Fibroblast of skin of abdomen (primary cell): ENCODE measurements at places on chromosomes 3 and 15.

- DNase-seq: no peak
Observed at GRCh38 chr15:72616491-72617210, 37.8 kb upstream of the GOLGA6B start.

- peak; percentile 23 for DNase-seq
Observed at GRCh38 chr3:15206662-15207576, 873 bp downstream of the CAPN7 start.

DNA sequence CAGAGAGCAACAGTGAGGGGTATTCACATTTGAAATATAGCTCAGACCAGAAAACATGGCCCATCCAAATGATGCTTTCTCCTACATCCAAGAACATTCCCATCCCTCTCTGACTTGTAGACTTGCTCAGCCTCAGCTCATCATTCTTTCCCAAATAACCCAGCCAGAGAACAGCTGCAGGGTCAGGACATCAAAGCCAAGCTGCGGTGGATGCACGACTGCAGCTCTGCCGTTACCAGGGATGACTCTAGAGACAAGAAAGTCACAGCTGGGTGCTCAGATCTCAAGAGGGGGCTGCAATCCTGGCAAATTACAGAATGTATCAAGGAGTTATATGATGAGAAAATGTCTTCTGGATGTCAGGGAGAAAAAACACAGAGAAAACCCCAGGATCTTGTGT, 944.3 kb downstream of the NTRK3 start:
- no peak for DNase-seq

DNA sequence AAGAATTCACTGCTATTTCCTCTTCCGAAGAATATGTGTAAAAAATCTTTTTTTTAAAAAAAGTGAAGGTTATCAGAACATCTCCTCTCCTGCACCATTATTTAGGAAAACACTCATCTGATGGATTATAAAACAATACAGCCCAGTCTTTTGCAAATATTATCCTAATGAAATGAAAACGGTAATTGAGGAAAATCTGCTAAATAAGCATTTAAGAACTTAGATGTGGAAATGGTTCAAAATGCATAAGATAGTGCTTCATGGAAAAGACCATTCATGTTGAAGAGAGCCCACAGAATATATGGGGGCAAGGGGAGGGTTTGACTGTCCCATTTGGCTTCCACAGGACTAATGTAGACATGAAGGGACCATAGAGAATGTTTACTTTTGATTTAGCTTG, 47.8 kb downstream of the ISL2 start:
- DNase-seq: no peak

DNA sequence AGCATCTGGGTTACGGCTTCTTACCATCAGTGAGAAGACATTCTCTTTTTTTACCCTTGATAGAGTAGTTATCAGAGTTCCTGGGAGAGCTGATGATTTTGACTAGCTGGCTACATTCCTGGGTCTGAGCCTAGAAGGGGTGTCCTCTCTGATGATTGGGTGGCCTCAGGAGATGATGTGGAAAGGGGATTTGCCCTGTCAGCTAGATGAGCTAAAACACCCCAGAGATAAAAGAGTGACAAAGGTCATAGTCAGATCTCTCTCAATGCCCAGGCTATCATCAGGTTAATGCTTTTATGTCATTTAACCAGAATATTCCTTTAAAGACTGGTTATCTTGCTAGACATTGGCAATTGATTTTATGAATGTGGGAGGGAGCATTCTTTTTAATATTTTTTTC, 130.2 kb downstream of the KCNAB1 start:
- no peak for DNase-seq

DNA sequence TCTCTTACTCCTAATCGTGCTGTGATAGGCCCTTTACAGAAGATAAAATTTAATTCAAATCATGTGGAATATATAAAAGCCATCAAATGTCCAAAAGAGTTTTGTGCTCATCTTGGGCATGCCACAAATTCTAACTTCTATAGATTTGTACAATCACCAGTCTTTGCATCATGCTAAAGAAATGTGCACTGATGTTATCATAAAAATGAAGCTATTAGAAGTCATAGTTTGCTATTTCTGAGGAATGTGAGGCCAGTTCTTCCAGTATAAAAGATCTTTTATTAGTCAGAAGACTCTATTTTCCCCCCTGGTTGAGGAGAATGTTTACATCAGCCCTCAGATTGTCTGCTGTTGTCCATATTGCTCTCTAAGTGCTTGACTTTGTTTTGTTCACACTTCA, 2.1 kb upstream of the ANXA2 start:
- peak; percentile 92 for DNase-seq

GRCh38 chr15:40770147-40770721, 454 bp downstream of the C15orf62 start:
- no peak for DNase-seq

GRCh38 chr3:186986816-186987215, 56.5 kb downstream of the ST6GAL1 start:
- DNase-seq: no peak

DNA sequence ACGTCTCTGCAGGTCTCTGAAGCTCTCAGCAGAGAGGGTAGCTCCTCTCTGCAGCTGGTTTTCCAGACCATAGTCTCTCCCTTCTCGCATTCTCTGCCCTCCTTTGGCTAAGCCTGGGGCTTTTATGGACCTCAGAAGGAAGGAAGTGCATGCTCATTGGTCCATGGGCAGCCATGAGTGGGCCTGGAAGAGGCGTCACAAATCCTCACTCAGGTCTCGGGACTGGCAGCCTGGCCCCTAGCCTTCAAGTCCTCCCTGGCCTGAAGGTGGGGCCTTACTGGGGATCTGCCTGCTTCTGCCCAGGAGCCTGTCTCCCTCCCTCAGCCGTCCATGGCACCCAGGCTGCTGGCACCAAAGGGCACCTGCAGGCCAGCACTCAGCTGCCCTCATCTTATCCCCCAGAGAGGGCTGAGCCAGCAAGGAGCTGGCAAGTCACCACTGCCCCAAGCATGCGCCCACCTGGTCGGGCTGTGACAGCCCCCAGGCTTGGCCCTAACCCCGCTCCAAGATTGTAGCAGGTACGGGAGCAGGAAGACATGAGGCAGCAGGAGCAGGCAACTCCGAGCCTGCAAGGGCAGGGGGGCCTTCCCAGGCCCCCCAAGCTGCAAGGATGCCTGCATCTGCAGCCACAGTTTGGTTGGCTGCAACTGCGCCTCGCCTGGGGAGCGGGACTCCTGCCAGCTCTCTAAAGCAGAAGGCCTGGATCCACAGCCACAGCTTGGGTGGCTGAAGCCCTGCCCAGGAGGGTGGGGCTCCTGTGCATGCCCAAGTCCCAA, 37.4 kb downstream of the GHSR start:
- DNase-seq: no peak

DNA sequence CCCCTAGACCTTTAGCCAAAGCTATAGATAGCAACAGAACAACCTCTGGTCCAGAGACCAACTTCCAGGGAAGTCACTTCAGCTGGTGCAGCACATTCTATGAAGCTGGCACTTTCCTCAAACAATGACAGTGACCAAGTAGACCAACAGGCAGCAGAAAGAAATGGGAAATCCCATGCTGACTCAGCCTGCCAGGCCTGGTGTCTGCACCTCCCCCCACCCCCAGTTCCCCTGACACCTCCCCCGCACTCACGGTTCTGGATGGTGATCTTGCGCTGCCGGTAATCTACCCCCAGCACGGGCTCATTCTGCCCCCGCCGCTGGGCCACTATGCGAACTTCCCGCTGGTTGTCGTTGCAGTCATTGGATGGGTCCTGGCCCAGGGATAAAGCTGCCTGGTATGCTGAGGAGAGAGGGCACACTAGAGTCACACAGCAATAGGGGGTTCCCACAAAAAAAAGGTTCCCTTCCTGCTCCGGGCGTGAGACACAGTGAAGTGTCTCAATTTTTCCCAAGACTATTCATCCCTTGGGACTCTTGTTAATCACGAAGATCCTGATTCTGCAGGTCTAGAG, 17.0 kb downstream of the ILDR1 start:
- no peak for DNase-seq

DNA sequence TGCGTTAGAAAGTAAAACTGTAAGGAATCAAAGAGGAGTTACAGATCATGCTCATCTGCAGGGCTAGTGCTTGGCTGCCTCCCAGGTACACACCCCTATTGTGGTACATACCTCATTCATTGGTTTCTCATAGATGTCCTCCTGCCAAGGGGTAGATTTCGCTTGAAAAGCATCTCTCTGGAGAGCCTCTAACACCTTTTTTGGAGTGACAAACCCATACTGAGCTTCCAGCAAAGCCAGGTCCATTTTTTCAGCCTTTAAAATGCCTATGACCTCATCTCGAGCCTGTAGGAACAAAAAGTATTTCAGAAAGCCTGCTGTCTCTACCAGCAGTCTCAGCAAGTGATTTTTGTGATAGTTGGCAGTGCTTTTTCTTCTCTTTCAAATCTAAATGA, 112.1 kb downstream of the CMSS1 start:
- DNase-seq: peak; percentile 77

- peak; percentile 16 for DNase-seq
Observed at GRCh38 chr3:171258316-171258715, 201.9 kb downstream of the TNIK start.

- DNase-seq: peak; percentile 52
Observed at GRCh38 chr3:127688416-127689265, 15.9 kb downstream of the ABTB1 start.

GRCh38 chr3:37455181-37455580, 280.8 kb upstream of the LRRFIP2 start:
- no peak for DNase-seq

DNA sequence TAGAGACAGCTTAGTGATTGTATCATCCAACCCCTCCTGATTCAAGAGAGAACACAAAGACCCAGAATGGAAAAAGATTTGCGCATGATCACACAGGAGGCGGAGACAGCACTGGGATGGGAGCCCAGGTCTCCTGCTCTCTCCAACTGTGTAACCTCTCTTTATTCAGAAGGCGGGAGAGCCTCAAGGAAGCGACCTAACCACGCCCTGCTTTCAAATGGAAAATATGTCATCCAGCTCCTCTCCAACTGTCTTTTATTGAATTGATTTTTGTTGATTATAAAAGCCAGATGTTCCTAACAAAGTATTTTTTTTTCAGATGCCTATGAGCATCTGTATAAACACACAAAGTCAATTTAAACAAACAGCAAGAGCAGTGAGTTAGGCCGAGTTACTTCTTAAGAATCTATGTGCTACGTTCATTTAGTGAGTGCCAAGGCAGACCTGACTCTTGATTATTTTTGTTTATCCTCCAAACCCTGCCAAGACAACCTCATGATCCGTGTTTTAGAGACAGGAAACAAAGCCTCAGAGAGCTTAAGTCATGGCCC, 74.5 kb downstream of the BFSP2 start:
- peak; percentile 41 for DNase-seq

- no peak for DNase-seq
Observed at GRCh38 chr3:111862415-111862814, 3.4 kb downstream of the PHLDB2 start.

DNA sequence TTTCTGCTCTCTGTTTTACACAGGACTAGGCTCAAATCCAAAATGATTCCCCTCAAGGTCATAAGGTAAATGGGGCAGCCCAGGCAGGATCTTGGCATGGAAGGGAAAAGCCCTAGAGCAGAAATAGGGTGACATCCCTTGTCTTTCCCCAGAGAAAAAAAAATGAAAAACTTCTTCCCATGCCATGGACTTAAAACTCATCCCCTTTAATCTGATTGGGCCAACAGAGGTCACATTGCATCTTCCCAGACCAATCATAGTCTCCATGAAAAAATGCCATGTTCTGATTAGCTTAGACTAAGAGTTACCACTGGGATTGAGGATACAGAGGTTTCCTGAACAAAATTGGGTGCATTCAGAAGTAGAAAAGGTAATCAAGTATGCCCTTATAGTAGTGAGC, 241.3 kb upstream of the LRTM1 start:
- no peak for DNase-seq

GRCh38 chr3:35675206-35675605, 35.9 kb downstream of the ARPP21 start:
- DNase-seq: no peak

DNA sequence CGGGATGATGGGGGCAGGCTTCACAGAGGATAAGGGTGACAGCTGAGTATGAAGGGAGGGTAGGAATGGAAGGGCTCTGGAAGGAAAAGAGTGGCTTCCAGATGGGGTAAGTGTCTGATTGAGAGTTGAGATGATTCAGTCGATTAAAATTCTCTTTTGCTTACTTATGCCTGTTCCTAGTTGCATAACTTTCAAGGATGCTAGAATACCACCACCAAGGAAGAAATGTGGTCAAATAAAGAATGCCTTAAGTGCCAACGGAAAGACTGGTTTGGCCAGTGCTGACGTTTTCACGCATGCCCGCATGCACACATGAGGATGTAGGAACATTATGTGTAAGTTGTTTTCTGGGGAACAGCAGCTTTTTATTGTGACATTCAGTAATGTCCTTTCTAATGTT, 263.4 kb upstream of the WNT5A start:
- peak; percentile 96 for DNase-seq
